ENCODE measurements at places on chromosomes 2 and 18. TPM values are rescaled to one million over a fixed set of nuclear protein-coding genes. Genes with fewer than 3 reads are reported as not detected.
A peak's percentile ranks its signal among the peaks of the same experiment; 100 is the strongest.

The CROCC2 gene
- total RNA-seq, result not detected

The MAP3K19 gene
- total RNA-seq, result not detected

The NEU2 gene
- not detected for total RNA-seq

The CIDEA gene
- total RNA-seq, result not detected

The KCNIP3 gene
- 3.3 TPM for total RNA-seq

The WDPCP gene
- 4.2 TPM for total RNA-seq

The AMER3 gene
- total RNA-seq, result not detected

The UGT1A3 gene
- not detected for total RNA-seq

DNA sequence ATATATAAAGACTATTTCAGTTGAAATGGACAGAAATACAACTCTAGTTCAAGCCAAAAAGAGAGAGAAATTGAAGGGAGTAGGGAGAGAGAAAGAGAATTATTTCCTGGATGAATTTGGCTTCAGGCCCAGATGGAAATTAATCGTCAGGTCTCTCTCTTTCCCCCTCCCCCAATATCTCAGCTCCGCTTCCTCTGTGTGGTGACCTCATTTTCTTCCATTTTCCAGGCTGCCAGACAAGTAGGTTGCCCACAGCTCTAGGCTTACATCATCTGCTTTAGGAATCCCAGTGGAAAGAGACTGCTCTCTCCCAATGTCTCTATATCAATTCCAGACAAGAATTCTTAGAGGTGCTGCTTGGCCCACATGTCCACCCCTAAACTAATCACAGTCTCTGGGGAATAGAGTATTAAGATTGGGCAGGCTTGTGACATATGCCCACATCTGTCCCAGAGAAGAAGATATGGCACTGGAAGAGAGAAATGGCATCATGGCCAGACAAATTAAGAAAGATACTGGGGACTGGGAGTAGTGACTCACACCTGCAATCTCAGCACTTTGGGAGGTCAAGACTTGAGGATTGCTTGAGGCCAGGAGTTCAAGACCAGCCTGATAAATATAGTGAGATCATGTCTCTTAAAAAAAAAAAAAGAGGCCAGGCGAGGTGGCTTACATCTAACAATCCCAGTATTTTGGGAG lies 37.2 kb upstream of the CFAP36 start:
- DNase-seq, result peak; percentile 71

- no peak for DNase-seq
Observed at GRCh38 chr2:121129692-121130091, 155.3 kb downstream of the TFCP2L1 start.

DNA sequence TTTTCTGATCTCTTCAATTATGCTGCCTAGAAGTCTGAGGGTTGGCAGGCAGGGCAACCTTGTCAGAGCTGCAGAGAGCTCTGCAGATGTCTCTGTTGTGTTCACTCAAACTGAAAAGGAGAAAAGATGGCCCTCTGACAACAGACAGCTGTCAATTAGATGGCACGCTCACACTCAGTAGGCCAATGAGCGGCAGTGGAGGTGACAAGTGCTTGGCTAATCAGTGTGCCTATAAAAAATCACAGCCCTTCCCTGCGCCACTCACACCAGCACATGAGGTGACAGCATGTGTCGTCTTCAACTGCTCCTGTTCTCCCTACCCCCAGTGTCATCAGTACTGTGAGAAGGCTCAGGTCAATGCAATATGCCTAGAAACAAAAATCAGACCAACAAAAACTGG lies 203.9 kb downstream of the TCF4 start:
- no peak for DNase-seq

- no peak for DNase-seq
Observed at GRCh38 chr2:191499874-191500565, 177.9 kb upstream of the NABP1 start.

- DNase-seq, result no peak
Observed at GRCh38 chr2:241863536-241863954, 4.9 kb upstream of the PDCD1 start.

- no peak for DNase-seq
Observed at GRCh38 chr2:218329027-218329825, 27.4 kb upstream of the CATIP start.

GRCh38 chr2:219638948-219639755 lies 11.7 kb downstream of the SLC4A3 start:
- DNase-seq, result no peak

- DNase-seq, result no peak
Observed at GRCh38 chr2:197857476-197858107, 53.2 kb downstream of the PLCL1 start.

DNA sequence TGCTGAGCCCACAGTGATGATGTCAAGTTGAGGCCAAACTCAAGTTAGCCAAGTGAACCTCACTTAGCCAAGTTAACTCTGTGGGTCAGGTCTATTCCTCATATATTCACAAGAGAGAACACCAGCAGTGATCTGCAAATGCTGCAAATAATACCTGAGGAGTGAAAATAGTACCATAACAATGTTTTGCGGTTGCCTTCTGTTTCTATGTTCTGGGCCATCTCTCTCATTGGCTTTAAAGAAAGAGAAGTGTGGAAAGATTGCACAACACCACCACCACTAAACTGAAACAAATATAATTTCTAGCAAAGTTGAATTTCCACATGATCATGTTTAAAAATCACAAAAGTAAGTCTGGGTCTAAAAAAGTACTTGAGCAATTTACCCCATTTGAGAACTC lies 211.1 kb upstream of the GALNT5 start:
- DNase-seq, result no peak

DNA sequence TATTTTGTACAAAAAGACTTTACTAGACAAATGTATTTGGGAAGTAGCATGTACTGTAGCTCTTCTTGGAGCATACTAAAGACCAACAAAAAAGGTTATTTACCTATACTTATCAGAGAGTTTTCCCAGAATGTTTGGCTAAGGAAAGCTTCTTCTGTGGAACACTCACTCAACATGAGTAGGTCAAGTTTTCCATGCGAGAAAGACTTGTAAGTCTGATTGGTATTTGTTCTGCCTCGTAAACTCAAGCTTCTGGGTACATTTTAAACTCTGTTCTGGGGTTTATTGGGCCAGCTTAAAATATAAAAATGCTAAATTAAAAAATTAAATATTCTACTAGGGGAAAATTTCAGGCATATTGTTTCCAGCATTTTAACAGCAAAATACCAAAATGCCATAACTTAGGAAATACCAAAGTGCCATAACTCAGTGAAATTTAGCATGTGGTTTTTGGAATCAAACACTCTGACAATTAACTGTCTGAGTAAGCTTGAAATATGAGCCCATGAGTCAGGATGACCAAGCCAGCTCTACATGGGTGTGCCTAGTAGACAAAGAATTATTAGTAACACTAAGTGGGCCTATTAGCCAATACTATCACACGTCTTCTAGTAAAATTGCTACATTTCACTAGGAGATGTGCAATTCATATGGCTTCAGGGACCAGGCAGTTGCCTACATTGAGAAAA lies 47.3 kb upstream of the SERPINE2 start:
- peak; percentile 91 for DNase-seq

- DNase-seq, result peak; percentile 24
Observed at GRCh38 chr2:180705122-180705521, 275.3 kb upstream of the UBE2E3 start.

GRCh38 chr2:181120625-181121024 lies 140.2 kb downstream of the UBE2E3 start:
- DNase-seq, result peak; percentile 34
